ENCODE measurements at places on chromosomes 2 and 18. TPM values are rescaled to one million over a fixed set of nuclear protein-coding genes. Genes with fewer than 3 reads are reported as not detected.
A peak's percentile ranks its signal among the peaks of the same experiment; 100 is the strongest.

DNA sequence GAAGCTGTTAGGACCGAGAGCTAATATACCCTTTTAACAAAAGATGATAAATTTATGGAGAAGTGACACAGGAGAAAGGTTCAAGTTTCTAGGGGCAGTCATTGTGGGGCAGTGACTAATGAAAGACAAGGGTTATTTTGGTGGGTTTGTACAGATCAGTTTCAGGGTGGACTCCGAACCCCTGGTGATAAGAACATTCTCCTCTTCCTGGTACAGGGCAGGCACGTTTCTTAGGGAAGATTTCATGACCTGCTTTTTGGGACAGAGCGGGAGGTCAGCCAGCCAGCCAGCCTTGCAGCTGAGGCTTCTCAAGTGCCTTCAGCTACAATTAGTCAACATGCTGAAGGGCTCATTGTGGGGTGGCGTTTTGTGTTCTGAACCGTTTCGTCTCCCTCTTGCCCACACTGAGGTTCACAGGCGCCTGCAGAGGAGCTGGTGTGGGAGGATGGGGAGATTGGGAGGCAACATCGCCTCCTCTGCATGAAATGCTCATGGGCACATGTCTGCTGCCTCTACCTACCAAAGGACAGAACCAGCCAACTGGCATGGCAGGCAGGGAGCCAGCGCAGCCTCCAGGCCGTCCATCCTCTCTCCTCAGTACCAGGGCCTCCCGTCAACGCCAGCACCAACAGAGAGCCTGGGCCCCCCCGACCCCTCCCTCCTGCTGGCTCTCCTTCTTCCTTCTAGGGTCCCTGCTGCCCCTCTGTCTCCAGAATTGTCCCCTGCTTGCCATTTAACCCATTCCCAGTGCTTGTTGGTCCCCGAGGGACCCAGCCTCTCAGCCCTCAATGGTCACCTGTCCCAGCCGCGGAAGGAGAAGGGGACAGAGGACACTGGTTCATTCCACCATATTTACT lies 9.6 kb downstream of the CHMP1B start:
- H3K36me3 ChIP-seq, result peaks cover 5% of the 10 kb centered on the region
- H3K4me3 ChIP-seq, result no peak overlapping the region
- peak overlapping the region; percentile 79 for H3K27ac ChIP-seq
- peaks cover 42% of the 10 kb centered on the region for H3K4me1 ChIP-seq
- peak; percentile 59 for DNase-seq

DNA sequence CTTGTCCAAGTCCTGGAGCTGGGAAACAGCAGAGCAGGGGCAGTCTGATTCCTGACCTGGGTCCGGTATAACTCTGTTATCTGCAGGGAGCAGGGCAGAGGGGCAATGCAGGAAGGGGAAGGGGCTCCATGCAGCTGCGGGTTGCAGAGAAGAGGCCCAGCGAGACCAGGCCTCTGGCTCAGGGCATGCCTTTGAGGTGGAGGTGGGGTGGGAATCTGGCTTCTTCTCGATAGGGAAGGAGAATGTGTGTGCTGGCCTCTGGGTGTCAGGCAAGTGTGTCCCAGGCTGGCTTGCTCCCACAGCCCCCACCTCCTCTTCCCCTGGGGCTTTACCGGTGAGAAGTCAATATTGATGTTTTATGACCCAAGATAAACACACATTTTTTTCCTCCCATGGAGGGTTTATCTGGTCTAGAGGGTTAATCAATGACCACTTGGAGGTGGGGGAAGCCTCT lies 187.1 kb upstream of the HAAO start:
- no peaks in the 10 kb centered on the region for H3K36me3 ChIP-seq
- no peak for DNase-seq
- peak overlapping the region; percentile 77 for H3K27ac ChIP-seq
- H3K4me3 ChIP-seq, result no peak overlapping the region

CUL3 gene
- total RNA-seq, result 87.2 TPM

MFSD2B gene
- total RNA-seq, result not detected

- no peak for DNase-seq
- no peaks in the 10 kb centered on the region for H3K4me1 ChIP-seq
These were observed 127.1 kb downstream of the STK39 start for GRCh38 chr2:168120310-168120709.

DNA sequence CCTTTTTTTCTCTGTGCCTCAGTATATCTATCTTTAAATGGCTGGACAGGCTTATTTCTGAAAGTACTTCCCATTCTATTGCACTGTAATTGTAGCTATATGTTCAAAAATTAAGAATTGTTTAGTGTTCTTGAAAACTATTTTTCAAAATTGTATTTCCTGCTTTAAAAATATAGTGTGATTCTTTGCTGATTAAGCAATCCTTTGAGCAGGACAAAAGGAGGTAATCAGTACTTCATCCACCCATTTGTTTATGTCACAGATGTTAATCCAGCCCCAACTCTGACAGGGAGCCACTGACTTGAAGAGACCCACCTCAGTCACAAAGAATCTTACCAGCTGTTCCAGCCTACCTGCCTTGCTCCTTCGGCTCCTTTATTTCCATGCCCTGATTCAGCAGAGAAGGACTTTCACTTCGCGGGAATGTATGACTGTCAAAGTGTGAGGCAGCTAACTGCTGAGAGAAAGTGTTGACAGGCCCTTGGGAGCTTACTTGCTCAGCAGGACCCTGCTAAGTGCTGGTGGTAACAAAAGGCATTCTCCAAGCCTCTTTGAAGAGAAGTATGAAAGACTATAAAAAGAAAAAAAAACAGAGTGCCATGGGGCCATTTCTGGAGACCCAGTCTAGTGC lies 393.3 kb upstream of the CYRIA start:
- DNase-seq, result no peak
- peak overlapping the region; percentile 29 for H3K4me3 ChIP-seq
- H3K27ac ChIP-seq, result peak overlapping the region; percentile 80
- peaks cover 9% of the 10 kb centered on the region for H3K4me1 ChIP-seq

NOL4 gene
- 8.9 TPM for total RNA-seq

DNA sequence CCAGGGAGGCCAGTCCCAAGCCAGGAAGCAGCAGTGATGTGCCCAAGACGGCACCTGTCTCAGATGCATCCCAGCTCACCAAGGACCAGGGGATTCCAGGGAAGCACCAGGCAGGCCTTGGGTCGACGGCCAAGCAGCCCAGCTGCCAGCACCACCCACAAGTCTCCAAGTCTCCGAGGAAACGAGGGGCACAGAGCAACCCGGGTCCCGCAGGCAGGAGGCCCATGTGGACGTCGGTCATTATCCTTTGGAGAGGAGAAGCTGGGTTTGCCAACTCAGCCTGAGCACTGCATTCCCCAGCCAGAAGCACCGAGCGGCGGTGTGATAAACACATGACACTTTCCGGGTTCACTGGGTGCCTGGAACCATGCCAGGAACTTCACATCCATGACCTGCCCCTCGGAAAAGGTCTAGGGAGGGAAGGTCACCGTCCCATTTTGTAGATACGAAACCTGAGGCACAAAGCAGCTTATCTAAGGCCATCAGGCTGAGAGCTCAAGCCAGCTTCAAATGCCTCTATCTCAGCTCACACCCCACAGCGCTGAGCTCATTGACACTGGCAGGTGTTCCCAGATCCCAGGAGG lies 104.5 kb downstream of the ZNF516 start:
- no peaks in the 10 kb centered on the region for H3K27me3 ChIP-seq
- H3K27ac ChIP-seq, result peak overlapping the region; percentile 86
- no peak overlapping the region for H3K4me3 ChIP-seq
- peaks cover 38% of the 10 kb centered on the region for H3K4me1 ChIP-seq
- H3K36me3 ChIP-seq, result peaks cover 33% of the 10 kb centered on the region

GRCh38 chr2:133953524-133953923 lies 300.3 kb upstream of the MGAT5 start:
- no peak for DNase-seq
- H3K27ac ChIP-seq, result no peak overlapping the region
- no peaks in the 10 kb centered on the region for H3K4me1 ChIP-seq

CNGA3 gene
- total RNA-seq, result 6.8 TPM

ITPRIPL1 gene
- 3.5 TPM for total RNA-seq
